Activated naive CD4-positive, alpha-beta T cell treated with anti-CD3 and anti-CD28 coated beads for 36 hours (primary cell): ENCODE measurements at places on chromosomes 5 and 9. TPM values are rescaled to one million over a fixed set of nuclear protein-coding genes. Genes with fewer than 3 reads are reported as not detected.

CER1 gene
- total RNA-seq: not detected

RANBP3L gene
- total RNA-seq: 0.10 TPM

- peaks cover 17% of the 10 kb centered on the region for H3K4me1 ChIP-seq
- H3K4me3 ChIP-seq: no peak overlapping the region
- no peak for DNase-seq
- H3K36me3 ChIP-seq: no peaks in the 10 kb centered on the region
These were observed 46.5 kb downstream of the ROPN1L start for GRCh38 chr5:10488144-10488543.

PTGDS gene
- total RNA-seq: not detected

DNA sequence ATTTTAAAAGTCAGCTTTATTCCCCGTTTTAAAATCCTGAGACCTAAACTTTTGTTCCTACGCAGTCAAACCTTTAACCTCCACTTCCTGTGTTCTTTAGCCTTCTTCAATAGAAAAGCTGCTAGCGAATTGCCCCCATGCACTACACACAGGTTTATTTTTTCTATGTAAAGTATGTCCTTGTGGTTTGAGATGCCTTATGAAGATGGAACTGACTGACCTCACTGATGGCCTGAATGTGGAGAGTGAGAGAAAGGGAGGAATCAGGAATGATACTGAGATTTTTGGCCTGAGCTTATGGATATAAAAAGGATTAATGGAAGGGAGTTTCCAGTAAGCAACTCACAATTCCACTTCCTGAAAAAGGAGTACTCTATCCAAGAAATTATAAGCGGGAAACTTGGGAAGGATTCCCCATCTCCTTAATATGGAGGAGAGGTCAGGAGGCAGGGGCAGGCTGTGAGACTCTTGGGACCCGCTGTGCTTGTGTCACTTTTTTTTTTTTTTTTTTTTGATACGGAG, 89.5 kb downstream of the UGCG start:
- DNase-seq: no peak
- H3K36me3 ChIP-seq: no peaks in the 10 kb centered on the region
- H3K27me3 ChIP-seq: no peaks in the 10 kb centered on the region
- H3K4me1 ChIP-seq: peaks cover 29% of the 10 kb centered on the region
- H3K4me3 ChIP-seq: no peak overlapping the region

ALDOB gene
- total RNA-seq: not detected
